ENCODE measurements at places on chromosomes 11 and 22.

GRCh38 chr11:32586576-32587190, 3.1 kb downstream of the EIF3M start:
- no peak for DNase-seq

GRCh38 chr11:20450829-20451228, 63.3 kb downstream of the PRMT3 start:
- no peak for DNase-seq

DNA sequence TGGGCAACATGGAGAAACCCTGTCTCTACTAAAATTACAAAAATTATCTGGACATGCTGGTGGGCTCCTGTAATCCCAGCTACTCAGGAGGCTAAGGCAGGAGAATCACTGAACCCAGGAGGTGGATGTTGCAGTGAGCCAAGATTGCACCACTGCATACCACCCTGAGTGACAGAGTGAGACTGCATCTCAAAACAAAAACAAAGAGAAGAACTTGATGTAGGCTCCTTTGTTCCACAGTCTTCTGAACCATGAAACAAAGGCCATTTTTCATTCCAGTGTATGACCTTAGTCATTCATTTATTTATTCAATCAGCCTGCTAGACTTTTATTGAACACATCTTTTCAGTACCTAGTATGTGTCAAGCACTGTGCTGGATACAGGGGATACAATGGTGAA, 369.6 kb downstream of the FAT3 start:
- no peak for DNase-seq

- no peak for DNase-seq
These were observed 524.1 kb downstream of the METTL15 start for GRCh38 chr11:28632338-28632737.

All from AG10803 (cell line).